Smooth muscle cell of trachea (primary cell): ENCODE measurements at places on chromosomes 5 and 9. TPM values are rescaled to one million over a fixed set of nuclear protein-coding genes. Genes with fewer than 3 reads are reported as not detected.

Gene TTC39B
- total RNA-seq: 11.2 and 15.7 TPM in 2 replicates

Gene PANK3
- total RNA-seq: 23.7 and 30.4 TPM in 2 replicates

Gene KYAT1
- total RNA-seq: 9.1 and 13.7 TPM in 2 replicates

Gene PIK3R1
- total RNA-seq: 27.2 and 33.1 TPM in 2 replicates

Gene FOXI1
- total RNA-seq: not detected in 2 replicates

Gene TRIM7
- 5.3 and 6.3 TPM in 2 replicates for total RNA-seq

Gene ANKRD20A1
- total RNA-seq: 0.73 TPM in 1 of 2 replicates, not detected in the other

Gene F2RL2
- 27.6 and 42.3 TPM in 2 replicates for total RNA-seq

Gene RCL1
- 8.4 and 14.1 TPM in 2 replicates for total RNA-seq

Gene TMEM232
- 7.0 and 7.6 TPM in 2 replicates for total RNA-seq

Gene NAIP
- 2.5 and 8.7 TPM in 2 replicates for total RNA-seq

Gene PAPPA
- 8.7 and 62.7 TPM in 2 replicates for total RNA-seq

Gene ABITRAM
- 6.5 and 6.7 TPM in 2 replicates for total RNA-seq

Gene CIZ1
- 35.6 and 42.7 TPM in 2 replicates for total RNA-seq

Gene AUH
- total RNA-seq: 41.8 and 43.6 TPM in 2 replicates

Gene RORB
- total RNA-seq: 0.87 and 1.5 TPM in 2 replicates

Gene SOX30
- total RNA-seq: under 0.01 TPM in 1 of 2 replicates, not detected in the other

Gene MAST4
- 10.8 TPM in 2 replicates for total RNA-seq

Gene NIPAL4
- under 0.01 TPM in 1 of 2 replicates, not detected in the other for total RNA-seq

Gene EGFL7
- 6.3 and 17.9 TPM in 2 replicates for total RNA-seq

Gene TPPP
- 0.15 and 0.66 TPM in 2 replicates for total RNA-seq

Gene DEPDC1B
- total RNA-seq: 1.7 and 7.4 TPM in 2 replicates

Gene TUSC1
- 7.4 and 9.9 TPM in 2 replicates for total RNA-seq

Gene FYB1
- under 0.01 TPM in 2 replicates for total RNA-seq

Gene STX17
- 21.8 and 28.1 TPM in 2 replicates for total RNA-seq

Gene LPAR1
- total RNA-seq: 220 and 405 TPM in 2 replicates
